ENCODE measurements at places on chromosomes 1 and 21.

DNA sequence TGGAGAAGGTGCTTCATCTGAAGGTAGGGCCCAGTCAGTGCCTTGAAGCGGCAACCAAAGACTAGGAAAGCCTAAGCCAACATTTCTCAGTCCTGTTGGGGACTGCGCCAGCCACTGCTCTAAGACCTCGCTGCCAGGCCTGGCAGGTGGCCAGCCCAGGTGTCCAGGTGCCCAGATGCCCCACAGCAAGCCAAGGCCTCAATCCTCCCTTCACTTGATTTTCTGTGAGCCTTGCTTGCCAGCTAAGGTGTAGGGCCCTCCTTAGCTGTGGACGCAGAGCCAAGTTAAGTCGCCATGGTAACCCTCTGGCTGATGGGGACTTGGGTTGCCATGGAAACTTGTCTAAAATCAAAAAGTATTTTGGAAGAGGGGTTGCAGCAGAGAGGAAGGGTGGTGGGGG is 135.0 kb downstream of the NAV1 start:
- DNase-seq = no peak

GRCh38 chr1:18632783-18633421 is 2.3 kb downstream of the PAX7 start:
- no peak for DNase-seq

DNA sequence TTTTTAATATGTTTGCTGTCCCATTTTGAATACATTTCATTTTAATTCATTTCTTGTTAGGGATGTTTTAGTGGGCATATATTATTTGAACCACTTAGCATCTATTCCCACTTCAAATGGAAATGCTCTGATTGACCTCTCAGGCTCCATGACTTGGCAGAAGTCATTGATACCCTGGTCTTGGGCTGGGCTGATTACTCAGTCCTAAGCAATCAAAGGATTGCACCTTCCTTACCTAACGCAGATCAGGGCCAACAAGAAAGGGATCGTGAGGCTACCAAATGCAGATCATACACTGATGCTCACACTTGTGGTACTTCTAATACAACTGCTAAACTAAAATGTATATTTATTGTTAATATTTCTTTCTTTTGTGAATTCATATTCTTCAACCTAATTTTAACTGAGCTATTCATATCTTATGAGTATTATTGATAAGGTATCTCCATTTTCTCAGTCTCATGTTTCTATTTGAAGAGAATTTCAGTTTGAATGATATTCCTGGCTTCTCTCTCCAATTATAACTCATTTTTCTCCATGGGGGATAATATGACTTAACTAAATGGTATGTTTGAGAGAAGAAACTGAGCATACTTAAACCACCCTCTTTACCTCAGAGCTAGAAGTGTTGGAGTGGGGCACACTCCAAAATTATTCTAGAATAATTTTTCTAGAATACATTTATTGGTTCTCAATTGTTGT is 615.5 kb upstream of the ADAMTS5 start:
- no peak for DNase-seq

DNA sequence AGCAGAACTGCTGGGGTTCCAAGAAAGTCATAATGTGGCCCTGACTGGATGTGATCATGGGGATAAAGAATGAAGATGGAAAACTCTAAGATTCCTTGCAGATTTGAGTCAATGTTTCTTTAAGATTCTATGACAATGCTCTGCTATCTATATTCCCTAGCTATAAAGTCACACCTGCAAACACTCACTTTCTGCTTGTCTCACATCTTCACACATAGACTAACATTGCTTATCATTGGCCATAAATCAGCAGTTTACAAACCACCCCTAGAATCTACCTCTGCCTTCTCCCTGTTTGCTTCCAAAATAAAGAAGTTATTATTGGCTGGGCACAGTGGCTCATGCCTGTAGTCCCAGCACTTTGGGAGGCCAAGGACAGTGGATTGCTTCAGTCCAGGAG is 33.1 kb upstream of the NPL start:
- DNase-seq = peak; percentile 37

- no peak for DNase-seq
These were observed 176.8 kb downstream of the DISC1 start for GRCh38 chr1:231803353-231803752.

DNA sequence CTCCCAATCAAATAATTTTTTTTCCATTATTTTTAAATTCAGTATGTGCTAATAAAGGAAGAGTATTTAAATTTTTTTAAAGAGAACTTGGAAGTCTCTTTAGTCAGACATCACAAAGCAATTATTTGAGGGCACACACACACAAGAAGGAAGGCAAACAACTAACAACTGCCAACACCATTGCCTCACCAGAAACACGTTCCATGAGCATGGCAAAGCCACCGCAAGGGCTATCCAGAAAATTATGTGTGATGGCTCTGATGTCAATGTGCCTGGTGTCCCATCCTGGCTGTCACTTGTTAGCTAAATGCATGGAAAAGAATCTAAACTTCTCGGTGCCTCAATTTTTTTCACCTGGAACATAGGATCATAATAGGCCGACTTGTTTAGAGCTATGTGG is 262.9 kb downstream of the SEC16B start:
- no peak for DNase-seq

DNA sequence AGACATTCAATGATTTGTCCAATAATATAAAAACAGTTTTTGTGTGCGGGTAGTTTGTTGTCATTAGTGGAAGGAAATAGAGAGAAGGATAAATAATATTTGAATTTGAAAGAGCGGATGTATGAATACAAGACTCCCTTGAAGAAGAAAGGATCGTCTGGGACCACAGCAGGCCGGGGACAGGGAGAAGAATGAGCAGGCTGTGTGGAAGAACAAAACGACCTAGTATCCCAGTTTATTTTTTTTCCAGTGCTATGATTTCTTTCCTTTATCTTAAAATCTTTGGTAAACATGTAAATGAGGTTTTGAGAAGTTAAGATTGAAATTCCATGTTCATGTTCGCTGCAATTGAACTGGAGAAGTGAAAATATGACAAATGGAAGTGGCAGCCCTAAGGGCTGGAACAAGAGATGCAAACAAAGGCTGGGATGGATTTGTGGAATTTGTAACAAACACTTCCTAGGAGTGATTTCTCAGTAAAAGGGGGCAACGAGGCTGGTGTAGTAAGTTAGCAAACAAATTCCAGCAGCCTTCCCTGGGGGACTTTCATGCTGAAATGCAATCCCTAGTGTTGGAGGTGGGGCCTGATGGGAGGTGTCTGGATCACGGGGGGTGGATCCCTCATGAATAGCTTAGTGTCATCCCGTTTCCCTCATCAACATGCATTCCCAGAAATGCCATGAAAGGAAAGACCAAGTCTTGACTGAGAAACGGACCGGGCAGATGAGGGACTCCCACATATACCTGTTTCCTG is 10.2 kb upstream of the IFI16 start:
- no peak for DNase-seq

DNA sequence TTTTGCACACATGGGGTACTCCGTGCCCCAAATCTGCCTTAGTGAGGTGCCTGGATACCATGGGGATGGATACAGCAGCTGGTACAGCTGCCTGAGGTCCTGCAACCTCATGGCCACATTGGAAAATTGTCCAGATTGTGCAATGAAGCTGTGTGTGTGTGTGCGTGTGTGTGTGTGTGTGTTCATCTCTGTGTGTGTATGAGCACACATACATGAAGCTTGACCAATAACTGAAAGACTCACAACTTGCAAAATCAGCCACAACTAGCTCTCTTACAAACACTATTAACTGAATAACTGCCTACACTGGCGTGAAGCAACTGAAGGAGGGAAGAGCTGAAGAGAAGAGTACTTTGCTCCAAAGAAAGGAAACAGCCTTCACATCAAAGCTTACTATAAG is 78.1 kb downstream of the ERG start:
- no peak for DNase-seq

- no peak for DNase-seq
These were observed 46.8 kb upstream of the RUNX1 start for GRCh38 chr21:35095859-35096291.

- DNase-seq = no peak
These were observed 62.7 kb downstream of the PRDM2 start for GRCh38 chr1:13762642-13763041.

GRCh38 chr1:225921734-225922709 is 2.0 kb downstream of the PYCR2 start:
- peak; percentile 78 for DNase-seq

DNA sequence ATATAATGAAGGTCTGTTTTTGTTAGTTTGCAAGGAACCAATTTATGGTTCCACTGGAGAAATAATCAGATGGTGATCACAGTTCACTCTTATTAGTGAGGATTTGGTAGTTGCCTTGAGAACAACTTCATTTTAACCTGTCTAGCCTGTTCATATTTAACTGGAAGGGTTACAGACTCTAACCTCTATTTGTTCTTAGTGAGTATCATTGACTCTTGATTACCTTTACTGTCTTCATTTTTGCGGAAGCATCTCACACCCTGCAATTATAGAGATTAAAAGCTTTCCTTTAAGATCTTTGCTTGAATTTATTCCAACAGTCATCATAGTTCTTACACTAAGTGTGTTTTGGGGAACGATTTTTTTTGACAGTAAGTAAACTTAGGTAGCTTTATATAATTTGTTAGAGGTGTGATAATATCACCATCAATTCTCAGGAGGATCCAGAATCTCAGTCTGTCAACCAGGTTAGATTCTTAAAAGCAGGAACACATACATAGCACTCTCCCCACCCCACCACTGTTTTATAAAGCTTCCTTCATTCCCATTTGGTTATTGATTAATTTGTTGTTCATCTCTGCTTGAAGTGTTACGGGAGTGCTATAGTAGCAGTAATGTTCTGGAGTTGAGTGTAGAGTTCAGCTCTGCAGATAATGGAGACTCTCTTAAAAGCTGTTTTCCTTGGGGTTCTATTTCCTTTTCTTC is 30.1 kb downstream of the B3GALT2 start:
- no peak for DNase-seq

GRCh38 chr1:27719286-27720251 is 6.2 kb upstream of the FAM76A start:
- DNase-seq = no peak

DNA sequence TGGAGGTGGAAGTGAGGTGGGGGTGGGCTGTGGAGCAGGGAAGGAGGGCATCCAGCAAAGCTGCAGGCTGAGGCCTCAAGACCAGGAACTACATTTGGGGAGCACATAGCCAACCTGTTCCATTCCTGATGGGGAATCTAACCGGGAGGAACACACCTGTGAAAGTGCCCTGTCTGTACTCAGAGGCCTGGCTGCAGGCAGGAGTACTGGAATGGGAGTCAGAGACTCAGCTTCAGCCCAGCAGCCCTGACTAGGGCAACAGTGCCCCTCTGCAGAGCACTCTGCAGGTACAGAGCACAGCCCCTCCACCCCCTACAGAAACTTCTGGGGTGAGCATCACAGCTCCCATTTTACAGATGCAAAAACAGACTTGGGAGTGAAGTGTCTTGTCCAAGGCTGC is 126.4 kb downstream of the DMRTB1 start:
- DNase-seq = no peak

- DNase-seq = peak; percentile 38
These were observed 75.7 kb upstream of the KIF26B start for GRCh38 chr1:245079021-245079609.

DNA sequence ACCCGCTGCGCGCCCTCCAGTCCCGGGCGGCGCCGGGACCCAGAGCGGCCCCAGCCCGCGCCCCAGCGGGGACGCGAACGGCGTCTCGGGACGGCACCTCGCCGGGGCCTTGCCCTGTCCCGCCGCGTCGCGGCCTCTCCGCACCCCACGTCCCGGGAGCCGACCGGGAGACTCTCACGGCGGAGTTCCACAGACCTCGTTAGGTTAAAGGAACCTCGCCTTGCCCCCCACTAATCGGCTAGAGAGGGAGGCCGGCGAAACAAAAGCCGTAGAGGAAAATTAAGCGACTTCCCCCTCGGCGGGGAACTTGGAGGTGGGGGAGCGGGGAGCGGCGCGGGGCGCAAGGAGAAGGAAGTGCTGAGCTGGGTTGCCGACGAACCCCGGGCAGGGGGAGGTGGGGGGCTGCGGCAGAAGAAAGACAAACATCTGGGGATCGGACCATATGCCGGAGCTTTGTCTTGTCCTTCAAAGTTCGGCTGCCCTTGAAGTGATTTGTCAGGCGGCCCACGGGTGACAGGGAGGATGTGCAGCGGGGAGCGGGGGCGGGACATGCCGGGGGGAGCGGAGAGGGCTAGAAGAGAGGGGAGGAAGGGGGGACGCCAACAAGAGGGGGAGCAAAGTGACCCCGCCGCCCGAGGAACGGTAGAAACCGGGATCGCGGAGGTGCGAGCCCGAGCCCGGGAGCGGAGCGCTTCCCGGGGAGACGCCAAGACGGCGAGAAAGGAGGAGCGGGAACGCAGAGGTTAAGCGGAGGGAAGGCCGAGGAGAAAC is 120.0 kb upstream of the RRP15 start:
- no peak for DNase-seq

DNA sequence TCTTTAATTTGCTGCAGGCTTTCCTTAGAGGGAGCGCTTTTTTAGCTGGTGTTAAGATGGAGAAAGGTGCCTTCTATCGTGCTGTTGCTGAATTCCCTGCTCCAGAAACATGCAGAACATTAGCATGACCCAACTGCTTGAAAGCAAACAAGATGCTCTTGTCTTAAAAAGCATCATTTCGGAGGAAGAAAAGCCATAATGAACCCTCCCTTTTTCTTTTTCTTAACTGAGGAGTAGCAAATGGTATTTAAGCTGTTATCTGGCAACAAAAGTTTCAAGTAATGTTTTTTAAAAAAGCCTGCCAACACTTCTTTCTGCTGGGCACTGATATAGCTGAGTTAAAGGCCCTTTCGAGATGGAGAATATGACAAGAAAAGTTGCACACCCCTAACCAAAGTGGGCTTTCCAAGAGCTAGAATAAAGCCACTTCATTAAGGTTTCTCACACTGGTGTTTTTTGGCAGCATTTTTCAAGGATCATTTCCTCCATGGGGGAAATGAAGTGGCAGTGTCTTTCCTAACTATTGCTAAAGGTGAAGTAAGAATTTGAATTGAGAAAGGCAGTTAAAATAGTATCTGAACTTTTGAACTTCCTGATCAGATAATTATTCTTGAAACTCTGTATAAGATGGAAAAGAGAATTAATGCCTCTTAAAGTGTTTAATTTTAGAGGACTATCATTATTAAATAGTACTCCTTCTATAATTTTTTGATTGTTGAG is 38.8 kb downstream of the ST6GALNAC5 start:
- DNase-seq = no peak

DNA sequence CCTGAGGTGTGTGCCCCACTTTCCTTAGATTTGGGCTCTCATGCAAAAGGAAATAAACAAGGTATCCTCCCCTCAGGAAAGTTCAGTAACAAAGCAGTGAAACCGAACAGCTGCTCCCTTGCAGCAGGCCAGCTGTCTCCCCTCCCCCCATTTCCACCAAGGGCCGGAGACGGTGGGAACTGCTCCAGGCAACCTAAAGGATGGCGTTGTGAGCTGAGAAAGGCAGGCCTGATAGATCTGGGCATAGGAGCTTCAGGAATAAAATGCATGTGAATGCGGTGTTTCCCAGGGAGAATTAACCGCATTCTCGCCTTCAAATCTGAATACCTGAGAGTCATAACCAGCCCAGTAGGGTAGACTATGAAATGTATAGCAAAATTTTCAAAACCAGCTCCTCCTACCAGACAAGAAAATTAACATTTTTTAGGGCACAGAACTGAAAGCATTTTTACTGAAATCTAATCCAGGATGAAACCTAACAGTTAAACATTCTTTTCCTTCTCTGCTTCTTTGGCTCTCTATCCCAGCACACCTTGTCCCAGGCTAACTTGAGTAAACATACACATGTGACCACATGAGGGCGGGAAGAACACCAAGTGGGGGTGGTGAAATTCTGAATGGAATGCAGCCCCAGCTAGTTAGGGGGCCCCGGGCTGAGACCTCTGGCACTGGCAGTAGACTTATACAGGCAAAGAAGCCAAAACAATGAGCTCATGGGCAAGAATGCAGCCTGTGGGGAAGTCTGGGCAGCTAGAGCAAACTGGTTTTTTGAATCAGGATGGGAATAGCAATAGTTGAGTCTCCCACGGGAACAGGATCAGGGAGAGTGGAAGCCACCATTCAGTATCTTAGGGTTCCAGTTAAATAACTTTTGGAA is 11.5 kb downstream of the MCL1 start:
- peak; percentile 84 for DNase-seq

Data from LNCaP clone FGC (cell line).